ENCODE measurements at places on chromosomes 3 and 15.

DNA sequence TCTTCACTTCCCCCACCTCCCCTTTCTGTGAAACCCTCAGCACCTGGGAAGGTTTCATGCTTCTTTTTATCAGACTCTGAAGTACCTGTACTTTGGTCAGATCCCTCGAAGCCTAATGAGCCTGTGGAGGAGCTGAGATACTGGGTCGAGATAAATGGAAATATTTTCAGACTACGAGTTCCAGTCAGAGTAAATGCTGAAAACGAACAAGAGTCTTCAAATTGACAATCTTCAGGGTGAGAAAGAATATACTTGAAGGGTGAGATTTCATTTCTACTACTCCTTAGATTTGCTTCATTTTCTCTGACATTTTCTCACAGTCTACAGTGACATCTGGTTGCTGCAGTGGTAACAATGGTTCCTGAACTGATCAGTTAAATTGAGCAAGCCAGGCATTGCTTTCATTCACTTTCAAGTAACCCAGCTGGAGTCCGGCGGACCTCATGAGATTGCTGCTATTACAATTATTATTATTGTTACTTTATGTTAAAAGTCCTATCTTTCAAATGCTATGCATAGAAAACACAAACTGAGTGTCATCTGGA lies 337.2 kb downstream of the VGLL3 start:
- no peak for DNase-seq

DNA sequence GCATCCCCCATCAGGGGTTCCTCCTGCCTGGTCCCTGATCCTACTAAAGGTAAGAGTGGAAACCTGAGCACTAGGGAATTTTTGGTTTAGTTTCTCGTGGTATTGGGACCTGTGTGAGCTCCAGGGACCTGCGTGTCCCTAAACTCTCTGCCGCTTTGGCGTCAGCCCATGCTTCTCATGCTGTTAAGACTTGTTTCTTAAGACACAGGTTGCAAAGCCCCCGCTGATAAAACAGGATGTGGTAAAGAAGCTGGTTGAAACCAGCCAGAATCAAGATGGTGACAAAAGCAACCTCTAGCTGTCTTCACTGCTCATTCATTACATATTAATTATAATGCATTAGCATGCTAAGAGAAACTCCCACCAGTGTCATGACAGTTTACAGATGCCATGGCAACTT lies 64.6 kb downstream of the LYZL4 start:
- no peak for DNase-seq

DNA sequence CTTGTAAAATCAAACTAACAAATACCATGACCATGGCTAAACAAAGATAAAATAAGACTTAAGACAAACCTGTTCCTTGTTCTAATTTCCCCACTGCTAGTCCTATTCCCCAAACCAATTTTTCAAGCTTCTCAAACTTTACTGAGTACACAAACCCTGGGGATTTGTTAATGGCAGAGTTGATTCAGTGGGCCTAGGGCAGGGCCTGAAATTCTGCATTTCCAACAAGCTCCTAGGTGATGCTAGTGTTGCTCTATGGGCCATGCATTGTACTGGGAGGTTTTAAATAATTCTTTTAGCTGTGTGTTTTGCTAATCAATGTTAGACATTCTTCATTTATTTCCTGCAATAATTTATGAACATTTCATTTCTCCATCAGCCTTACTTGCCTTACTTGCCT lies 13.3 kb upstream of the CCR9 start:
- no peak for DNase-seq

DNA sequence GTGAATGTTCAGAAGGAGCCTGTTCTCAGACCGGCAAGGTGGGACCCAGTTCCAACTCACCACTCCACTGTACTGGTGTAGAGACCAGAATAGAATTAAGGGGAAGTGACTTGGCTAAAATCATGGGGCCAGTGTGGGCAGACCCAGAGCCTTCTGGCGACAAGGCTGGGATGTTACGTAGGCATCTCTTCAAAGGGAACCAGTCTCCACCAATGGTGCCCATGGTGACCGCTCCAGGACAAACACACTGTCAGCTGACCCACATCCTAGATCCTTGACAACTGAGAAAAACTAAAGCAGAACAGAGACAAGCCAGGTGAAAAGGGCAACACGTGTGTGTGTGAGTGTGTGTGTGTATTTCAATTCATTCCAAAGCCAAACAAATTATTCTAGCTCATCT lies 321.7 kb upstream of the FRG2C start:
- no peak for DNase-seq

DNA sequence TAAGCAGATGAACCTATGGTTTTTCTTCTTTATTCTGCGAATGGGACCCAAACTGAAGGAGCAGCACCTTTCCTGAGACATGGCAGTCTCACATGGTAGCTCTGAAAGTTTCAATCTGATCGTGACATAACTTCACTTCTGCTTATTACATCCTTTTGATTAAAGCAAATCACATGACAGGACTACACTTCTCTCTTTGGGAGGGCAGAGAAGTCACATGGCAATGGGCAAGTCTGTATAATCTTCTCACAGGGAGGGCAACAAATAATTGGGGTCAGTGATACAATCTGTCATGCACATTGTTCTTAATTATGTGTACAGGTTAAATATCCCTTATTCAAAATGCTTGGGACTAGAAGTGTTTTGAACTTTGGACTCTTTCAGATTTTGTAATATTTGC lies 21.6 kb downstream of the NCBP2 start:
- DNase-seq: no peak

GRCh38 chr3:1987980-1988379 lies 110.7 kb upstream of the CNTN4 start:
- no peak for DNase-seq

All from stimulated activated CD8-positive, alpha-beta memory T cell treated with anti-CD3 and anti-CD28 coated beads, Interleukin-15, amount 100 ng/mL, for 24 hours (primary cell).